Mesothelial cell of epicardium (in vitro differentiated cells): ENCODE measurements at places on chromosomes 5 and 9. TPM values are rescaled to one million over a fixed set of nuclear protein-coding genes. Genes with fewer than 3 reads are reported as not detected.

Gene UAP1L1
- total RNA-seq: 4.6 to 5.7 TPM (median 5.5 TPM) in 3 replicates

Gene C8G
- total RNA-seq: 1.5 to 2.5 TPM (median 1.5 TPM) in 3 replicates

Gene ADAMTS12
- 13.5 to 14.0 TPM (median 13.9 TPM) in 3 replicates for total RNA-seq

Gene LEAP2
- 1.9 to 2.6 TPM (median 1.9 TPM) in 3 replicates for total RNA-seq

Gene PROB1
- 1.4 to 1.6 TPM (median 1.5 TPM) in 3 replicates for total RNA-seq

Gene PDE8B
- 2.9 to 4.8 TPM (median 4.3 TPM) in 3 replicates for total RNA-seq

Gene WWC1
- 29.9 to 35.1 TPM (median 32.8 TPM) in 3 replicates for total RNA-seq

Gene PIK3R1
- total RNA-seq: 77.3 to 80.4 TPM (median 79.0 TPM) in 3 replicates

Gene LCN15
- total RNA-seq: 1.3 to 3.5 TPM (median 1.9 TPM) in 3 replicates

Gene FOXD4L3
- total RNA-seq: 0.25 TPM in 2 of 3 replicates, not detected in the other

Gene BHMT2
- total RNA-seq: not detected in 3 replicates

Gene TAF11L8
- not detected in 3 replicates for total RNA-seq

Gene NSA2
- total RNA-seq: 76.9 to 88.5 TPM (median 86.7 TPM) in 3 replicates

Gene ZNF474
- total RNA-seq: 0.29 to 0.98 TPM (median 0.41 TPM) in 3 replicates

DNA sequence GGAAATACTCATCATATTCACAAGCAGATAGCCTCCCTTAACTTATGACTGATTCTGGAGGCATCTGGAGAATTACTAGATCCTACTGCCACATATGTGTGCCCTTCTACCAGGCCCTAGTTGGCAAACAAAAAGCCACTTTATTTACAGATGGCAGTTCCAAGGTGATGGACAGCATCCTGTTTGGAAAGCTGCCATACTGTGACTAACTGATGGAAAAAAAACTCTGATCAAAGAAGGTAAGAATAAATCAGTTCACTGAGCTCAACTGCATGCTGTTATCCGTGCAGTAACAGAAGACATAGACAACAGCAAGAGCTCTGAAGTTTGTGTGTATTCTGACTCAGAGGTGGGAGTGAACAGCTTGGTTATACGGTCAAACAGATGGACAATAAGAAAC is 279.8 kb upstream of the POU5F2 start:
- peaks cover 46% of the 10 kb centered on the region for H3K36me3 ChIP-seq
- no peak for DNase-seq
- no peaks in the 10 kb centered on the region for H3K4me1 ChIP-seq

- no peaks in the 10 kb centered on the region for H3K36me3 ChIP-seq
- no peaks in the 10 kb centered on the region for H3K27me3 ChIP-seq
- H3K4me1 ChIP-seq: peaks cover 3% of the 10 kb centered on the region
- no peak overlapping the region for H3K4me3 ChIP-seq
- no peak overlapping the region for H3K27ac ChIP-seq
- no peak for DNase-seq
These were observed 85.4 kb downstream of the TMEM167A start for GRCh38 chr5:82991678-82992323.

GRCh38 chr9:133252301-133253020 is 22.5 kb downstream of the ABO start:
- peaks cover 26% of the 10 kb centered on the region for H3K4me1 ChIP-seq
- H3K27me3 ChIP-seq: no peaks in the 10 kb centered on the region
- no peak for DNase-seq
- no peaks in the 10 kb centered on the region for H3K36me3 ChIP-seq
- H3K27ac ChIP-seq: no peak overlapping the region

- no peaks in the 10 kb centered on the region for H3K27me3 ChIP-seq
- DNase-seq: no peak
- peaks cover 2% of the 10 kb centered on the region for H3K36me3 ChIP-seq
- peak overlapping the region; percentile 43 for H3K27ac ChIP-seq
These were observed 14.1 kb upstream of the SLC25A51 start for GRCh38 chr9:37917801-37918664.

- H3K27ac ChIP-seq: no peak overlapping the region
- no peaks in the 10 kb centered on the region for H3K4me1 ChIP-seq
- DNase-seq: no peak
- H3K27me3 ChIP-seq: peaks cover 6% of the 10 kb centered on the region
These were observed 46.5 kb upstream of the FRRS1L start for GRCh38 chr9:109213285-109214121.

- no peaks in the 10 kb centered on the region for H3K4me1 ChIP-seq
- H3K27ac ChIP-seq: no peak overlapping the region
- peaks cover 61% of the 10 kb centered on the region for H3K36me3 ChIP-seq
- no peak for DNase-seq
- H3K4me3 ChIP-seq: no peak overlapping the region
These were observed 39.8 kb downstream of the PTAR1 start for GRCh38 chr9:69719983-69720382.

DNA sequence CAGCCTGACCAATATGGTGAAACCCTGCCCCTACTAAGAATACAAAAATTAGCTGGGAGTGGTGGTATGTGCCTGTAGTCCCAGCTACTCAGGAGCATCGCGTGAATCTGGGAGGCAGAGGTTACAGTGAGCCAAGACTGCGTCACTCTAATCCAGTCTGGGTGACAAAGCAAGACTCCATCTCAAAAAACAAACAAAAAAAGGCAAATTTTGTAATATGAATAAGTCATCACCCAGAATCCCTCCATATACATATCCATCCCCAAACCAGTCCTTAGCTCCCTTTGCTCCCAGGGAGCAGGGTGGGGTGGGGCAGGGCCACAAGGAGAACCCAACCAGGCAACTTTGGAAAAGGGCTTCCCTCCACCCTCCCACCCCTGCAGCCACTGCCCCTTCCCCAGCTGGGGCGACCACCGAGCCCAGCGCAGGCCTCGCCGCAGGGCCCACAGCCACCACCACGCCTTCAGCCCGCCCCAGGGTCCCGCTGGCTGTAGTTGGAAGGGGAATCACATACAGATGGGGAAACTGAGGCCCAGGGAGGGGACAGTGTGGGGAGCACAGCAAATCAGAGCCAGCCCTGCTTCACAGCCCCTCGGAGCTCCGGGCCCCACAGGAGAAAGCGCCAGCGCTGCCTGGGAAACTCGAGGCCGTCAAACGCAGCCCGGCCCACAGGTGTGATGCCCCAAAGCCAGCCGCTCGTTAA is 7.8 kb downstream of the NOTCH1 start:
- H3K36me3 ChIP-seq: no peaks in the 10 kb centered on the region
- H3K4me3 ChIP-seq: no peak overlapping the region
- H3K27me3 ChIP-seq: no peaks in the 10 kb centered on the region
- peaks cover 19% of the 10 kb centered on the region for H3K4me1 ChIP-seq
- no peak overlapping the region for H3K27ac ChIP-seq

GRCh38 chr5:171316258-171317121 is 7.4 kb downstream of the TLX3 start:
- H3K4me3 ChIP-seq: peak overlapping the region; percentile 22
- peak; percentile 36 for DNase-seq
- peaks cover 95% of the 10 kb centered on the region for H3K27me3 ChIP-seq
- H3K36me3 ChIP-seq: no peaks in the 10 kb centered on the region
- H3K4me1 ChIP-seq: peaks cover 10% of the 10 kb centered on the region
- H3K27ac ChIP-seq: no peak overlapping the region

- DNase-seq: no peak
- H3K27me3 ChIP-seq: peaks cover 58% of the 10 kb centered on the region
- no peaks in the 10 kb centered on the region for H3K36me3 ChIP-seq
- H3K27ac ChIP-seq: no peak overlapping the region
- H3K4me3 ChIP-seq: peak overlapping the region; percentile 6
These were observed 18.7 kb upstream of the MARCHF6 start for GRCh38 chr5:10334831-10335230.

GRCh38 chr9:11326231-11326630 is 713.4 kb upstream of the PTPRD start:
- H3K27ac ChIP-seq: no peak overlapping the region
- H3K4me1 ChIP-seq: no peaks in the 10 kb centered on the region
- no peaks in the 10 kb centered on the region for H3K27me3 ChIP-seq
- DNase-seq: no peak

- H3K36me3 ChIP-seq: no peaks in the 10 kb centered on the region
- no peaks in the 10 kb centered on the region for H3K27me3 ChIP-seq
- DNase-seq: no peak
- H3K4me1 ChIP-seq: peaks cover 9% of the 10 kb centered on the region
- H3K4me3 ChIP-seq: no peak overlapping the region
These were observed 7.2 kb downstream of the GAPT start for GRCh38 chr5:58498340-58498942.

DNA sequence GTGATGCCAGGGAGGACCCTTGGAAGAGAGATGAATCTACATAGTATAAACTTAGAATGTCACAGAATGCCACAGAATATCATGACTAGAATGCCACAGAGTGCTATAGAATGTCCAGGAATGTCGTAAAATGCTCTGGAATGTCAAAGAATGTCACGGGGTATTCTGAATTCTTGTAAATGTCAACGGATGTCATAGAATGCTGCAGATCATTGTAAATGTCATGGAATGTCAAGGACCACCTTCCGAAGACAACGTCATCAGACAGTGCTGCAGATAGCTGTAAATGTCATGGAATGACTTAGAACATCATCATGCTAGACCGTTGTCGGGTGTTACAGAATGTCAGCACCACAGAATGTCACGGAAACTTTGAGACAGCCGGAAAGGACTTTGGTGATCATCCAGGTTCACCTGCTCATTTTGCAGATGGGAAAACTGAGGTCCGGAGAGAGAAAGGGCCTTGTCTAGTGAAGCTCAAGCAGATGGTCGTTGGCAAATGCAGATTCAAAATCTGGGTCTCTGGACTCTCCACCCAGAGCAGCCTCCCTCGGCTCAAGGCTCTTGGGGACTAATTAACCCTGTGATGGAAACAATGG is 117.1 kb downstream of the LHX2 start:
- no peaks in the 10 kb centered on the region for H3K4me1 ChIP-seq
- no peak overlapping the region for H3K27ac ChIP-seq
- no peak for DNase-seq
- H3K27me3 ChIP-seq: peaks cover 6% of the 10 kb centered on the region
- no peaks in the 10 kb centered on the region for H3K36me3 ChIP-seq

GRCh38 chr9:80410106-80410505 is 838.3 kb downstream of the TLE4 start:
- H3K4me3 ChIP-seq: no peak overlapping the region
- H3K4me1 ChIP-seq: peaks cover 15% of the 10 kb centered on the region
- H3K27me3 ChIP-seq: no peaks in the 10 kb centered on the region
- peak overlapping the region; percentile 76 for H3K27ac ChIP-seq
- no peak for DNase-seq

DNA sequence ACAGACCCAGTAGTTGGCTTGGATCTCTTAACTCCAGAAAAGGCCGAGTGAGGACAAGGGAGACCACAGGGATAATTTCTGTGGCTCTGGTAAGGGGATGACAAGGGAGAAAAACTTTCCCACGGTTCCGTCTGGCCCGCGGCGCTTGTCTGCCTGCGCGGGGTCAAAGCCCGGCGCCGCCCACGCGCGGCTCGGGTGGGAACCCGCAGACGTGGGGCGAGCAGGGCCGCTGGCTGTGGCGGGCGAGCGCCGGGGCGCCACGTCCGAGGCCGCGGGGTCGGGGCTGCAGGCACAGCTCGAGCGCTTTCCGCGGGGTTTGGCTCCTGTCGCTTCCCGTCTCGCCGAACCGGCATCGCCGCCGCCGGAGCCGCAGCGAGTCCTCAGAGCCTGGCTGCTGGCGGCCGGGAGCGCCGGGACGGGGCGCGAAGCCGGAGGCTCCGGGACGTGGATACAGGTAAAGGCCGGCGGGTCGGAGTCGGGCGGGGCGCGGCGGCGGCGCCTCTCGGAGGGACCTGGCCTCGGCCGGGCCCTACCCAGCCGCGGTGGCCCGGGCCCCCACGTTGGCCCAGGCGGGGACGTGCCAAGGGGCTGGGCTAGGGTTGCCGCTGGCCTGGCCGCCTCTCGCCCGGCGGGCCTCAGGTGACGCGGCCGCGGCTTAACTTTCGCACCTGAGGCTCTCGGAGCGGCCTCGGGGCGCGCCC is at the start of gene RNF180:
TSS of gene RNF180 (plus strand) at position 344 of the 701 bp plus-strand sequence. CDS start 34,965 bp downstream, outside the sequence.
- DNase-seq: peak; percentile 71
- H3K4me3 ChIP-seq: peak within 1 kb of the TSS; percentile 87
- H3K27ac ChIP-seq: peak within 1 kb of the TSS; percentile 86
- H3K36me3 ChIP-seq: no peaks in the 10 kb centered on the region
- H3K4me1 ChIP-seq: peaks cover 11% of the 10 kb centered on the region

DNA sequence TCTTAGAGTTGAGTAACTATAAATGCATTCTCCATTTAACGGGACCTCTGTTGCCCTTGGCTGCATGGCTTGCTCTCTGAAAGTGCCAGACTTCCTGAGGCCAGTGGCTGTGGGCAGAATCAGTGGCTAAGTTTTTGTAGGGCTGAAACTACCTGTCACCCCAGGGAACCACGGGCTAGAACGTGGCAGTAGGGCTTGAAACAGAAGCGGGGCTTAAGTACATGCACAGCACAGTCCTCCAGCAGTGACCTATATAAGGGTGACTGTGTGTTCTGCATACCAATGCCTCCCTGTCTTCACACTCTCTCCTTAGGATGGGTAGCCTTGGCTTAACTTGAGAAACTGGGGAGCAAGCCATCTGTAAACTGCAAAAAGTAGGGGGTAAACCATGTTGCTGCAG is 43.6 kb upstream of the LRRTM2 start:
- peaks cover 7% of the 10 kb centered on the region for H3K4me1 ChIP-seq
- H3K27me3 ChIP-seq: no peaks in the 10 kb centered on the region
- peak overlapping the region; percentile 61 for H3K27ac ChIP-seq
- H3K36me3 ChIP-seq: peaks cover 32% of the 10 kb centered on the region
- no peak overlapping the region for H3K4me3 ChIP-seq

GRCh38 chr9:79686381-79687130 is 114.8 kb downstream of the TLE4 start:
- no peaks in the 10 kb centered on the region for H3K27me3 ChIP-seq
- no peak for DNase-seq
- peaks cover 6% of the 10 kb centered on the region for H3K36me3 ChIP-seq

DNA sequence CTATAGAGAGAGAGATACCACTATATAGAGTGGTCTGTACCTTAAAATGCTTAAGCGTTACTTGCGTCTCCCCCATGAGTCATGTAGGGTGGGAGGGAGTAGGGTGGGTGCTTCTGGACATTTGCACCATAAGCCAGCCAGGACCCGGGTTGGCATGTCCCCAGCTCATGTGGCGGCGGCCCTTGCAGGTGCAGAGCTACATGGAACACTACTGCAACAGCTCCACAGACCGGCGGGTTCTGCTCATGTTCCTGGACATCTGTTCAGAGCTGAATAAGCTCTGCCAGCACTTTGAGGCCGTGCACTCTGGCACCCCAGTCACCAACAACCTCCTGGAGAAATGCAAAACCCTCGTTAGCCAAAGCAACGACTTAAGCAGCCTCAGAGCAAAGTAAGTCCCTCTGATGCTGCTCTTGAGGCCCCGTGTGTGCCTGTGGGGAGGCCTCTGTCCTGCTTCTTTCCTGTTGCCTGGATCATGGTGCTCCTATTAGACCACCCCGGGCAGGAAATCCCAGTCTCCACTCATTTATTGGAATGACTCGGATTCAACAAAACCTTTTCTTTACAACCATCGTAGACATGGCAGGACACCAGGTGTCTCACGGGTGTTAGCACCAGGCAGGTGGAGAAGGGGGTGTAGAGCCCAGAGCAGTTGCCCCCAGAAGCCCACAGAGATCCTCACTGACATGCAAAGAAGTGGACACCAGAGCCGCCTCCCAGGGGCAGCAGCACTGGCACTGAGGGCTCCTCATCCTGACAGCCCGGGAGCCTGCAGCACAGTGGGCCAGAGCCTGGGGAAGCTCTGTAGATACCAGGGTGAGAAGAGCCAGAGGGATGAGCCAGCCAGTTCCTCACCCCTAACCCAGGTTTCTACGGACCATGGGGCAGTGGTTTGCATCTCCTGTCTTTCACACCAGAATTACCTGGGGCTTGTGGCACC is 8.8 kb downstream of the SPACA9 start:
- H3K36me3 ChIP-seq: peaks cover 1% of the 10 kb centered on the region
- no peaks in the 10 kb centered on the region for H3K4me1 ChIP-seq
- DNase-seq: no peak
- no peak overlapping the region for H3K27ac ChIP-seq
- no peaks in the 10 kb centered on the region for H3K27me3 ChIP-seq

- H3K27me3 ChIP-seq: no peaks in the 10 kb centered on the region
- no peaks in the 10 kb centered on the region for H3K36me3 ChIP-seq
- no peak overlapping the region for H3K27ac ChIP-seq
These were observed 1.9 kb downstream of the SPTAN1 start for GRCh38 chr9:128554155-128554862.
